T-helper 2 cell (primary cell): ENCODE measurements at places on chromosomes 12 and 14.

- no peak for DNase-seq
Measured at GRCh38 chr14:99816217-99816616, 23.0 kb downstream of the EML1 start.

DNA sequence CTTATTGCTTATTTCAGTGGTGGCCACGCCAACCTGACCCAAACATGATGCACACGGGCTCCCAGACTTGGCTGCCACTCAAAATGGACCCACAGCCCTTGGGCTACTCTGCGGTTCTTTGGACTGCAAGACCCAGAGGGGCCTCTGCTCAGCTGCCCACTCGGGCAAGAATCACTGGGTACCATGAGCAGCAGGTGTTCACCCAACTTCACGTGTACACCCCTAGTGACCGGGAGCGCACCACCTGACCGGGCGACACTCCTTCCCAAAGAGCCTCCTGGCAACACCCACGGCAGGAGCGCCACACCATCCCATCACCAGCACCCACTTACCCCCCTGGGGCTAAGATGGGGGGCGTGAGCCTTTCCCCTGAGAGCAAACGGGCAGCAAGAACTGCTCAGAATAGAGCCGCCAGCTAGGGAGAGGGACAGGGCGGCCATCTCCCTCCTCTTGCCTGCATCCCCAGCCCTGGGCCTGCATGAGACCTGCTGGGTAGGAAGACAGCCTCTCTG lies 32.0 kb downstream of the CCNK start:
- DNase-seq, result no peak

GRCh38 chr14:97058074-97058467 lies 260.9 kb downstream of the VRK1 start:
- no peak for DNase-seq

- no peak for DNase-seq
Measured at GRCh38 chr14:99568567-99569560, 35.1 kb downstream of the CCDC85C start.

DNA sequence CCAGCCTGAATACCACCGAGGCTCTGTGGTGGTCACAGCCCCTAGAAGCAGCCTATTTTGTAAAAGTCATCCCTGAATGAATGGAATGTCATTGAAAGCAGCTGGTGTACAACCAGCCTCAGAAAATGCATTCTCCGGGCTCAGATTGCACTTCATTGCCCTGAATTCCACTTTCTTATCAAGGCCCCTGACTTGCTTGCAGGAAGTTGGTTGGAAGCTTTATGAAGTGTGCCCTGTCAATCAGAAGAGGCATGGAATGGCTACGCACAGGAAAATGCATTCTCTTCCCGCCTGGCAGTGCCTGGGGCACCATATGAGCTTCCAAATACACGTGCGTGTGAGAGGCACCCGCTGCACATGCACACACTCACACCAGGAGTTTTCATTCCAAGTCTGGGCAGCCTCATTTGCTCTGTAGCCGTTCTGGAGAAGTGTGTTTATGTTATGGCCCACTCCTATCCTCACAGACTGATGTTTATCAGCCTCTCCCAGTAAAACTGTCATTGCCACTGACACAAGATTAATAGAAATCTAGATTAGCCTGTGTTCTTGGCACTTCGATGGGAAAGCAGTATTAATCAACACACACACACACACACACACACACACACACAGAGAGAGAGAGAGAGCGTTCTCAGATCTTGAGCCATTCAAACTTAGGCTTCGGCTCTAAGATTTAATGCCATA lies 63.9 kb downstream of the NUAK1 start:
- DNase-seq, result no peak

DNA sequence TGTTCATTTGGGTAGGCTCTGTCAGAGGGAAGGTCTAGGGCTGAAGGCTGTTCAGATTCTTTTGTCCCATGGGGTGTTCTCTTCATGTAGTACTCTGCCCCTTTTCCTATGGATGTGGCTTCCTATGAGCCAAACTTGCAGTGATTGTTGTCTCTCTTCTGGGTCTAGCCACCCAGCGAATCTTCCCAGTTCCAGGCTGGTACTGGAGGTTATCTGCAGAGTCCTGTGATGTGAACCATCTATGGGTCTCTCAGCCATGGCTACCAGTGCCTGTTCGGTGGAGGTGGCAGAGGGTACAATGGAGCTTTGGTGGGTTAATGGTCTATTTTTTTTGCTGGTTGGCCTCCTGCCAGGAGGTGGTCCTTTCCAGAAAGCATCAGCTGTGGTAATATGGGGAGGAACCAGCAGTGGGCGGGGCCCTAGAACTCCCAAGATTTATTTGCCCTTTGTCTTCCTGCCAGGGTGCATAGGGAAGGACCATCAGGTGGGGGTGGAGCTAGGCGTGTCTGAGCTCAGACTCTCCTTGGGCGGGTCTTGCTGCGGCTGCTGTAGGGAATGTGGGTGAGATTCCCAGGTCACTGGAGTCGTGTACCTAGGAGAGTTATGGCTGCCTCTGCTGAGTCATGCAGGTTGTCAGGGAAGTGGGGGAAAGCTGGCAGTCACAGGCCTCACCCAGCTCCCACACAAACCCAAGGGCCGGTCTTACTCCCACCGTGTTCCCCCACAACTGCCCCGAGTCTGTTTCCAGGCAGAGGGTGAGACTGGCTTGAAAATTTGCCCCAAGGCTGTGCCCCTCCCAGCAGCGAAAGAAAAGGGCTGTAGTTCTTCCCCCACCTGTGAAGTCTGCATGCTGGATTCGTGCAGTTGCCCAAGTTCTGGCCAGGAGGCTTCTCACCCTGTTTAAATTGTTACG lies 17.5 kb downstream of the MTRFR start:
- DNase-seq, result no peak

GRCh38 chr14:75547552-75548250 lies 25.4 kb downstream of the BATF start:
- DNase-seq, result no peak

- no peak for DNase-seq
Measured at GRCh38 chr14:78245238-78245637, 75.1 kb downstream of the NRXN3 start.

- DNase-seq, result peak; percentile 4
Measured at GRCh38 chr12:85029456-85029855, 6.6 kb downstream of the TSPAN19 start.

GRCh38 chr12:62732861-62733427 lies 202.0 kb downstream of the PPM1H start:
- DNase-seq, result no peak

DNA sequence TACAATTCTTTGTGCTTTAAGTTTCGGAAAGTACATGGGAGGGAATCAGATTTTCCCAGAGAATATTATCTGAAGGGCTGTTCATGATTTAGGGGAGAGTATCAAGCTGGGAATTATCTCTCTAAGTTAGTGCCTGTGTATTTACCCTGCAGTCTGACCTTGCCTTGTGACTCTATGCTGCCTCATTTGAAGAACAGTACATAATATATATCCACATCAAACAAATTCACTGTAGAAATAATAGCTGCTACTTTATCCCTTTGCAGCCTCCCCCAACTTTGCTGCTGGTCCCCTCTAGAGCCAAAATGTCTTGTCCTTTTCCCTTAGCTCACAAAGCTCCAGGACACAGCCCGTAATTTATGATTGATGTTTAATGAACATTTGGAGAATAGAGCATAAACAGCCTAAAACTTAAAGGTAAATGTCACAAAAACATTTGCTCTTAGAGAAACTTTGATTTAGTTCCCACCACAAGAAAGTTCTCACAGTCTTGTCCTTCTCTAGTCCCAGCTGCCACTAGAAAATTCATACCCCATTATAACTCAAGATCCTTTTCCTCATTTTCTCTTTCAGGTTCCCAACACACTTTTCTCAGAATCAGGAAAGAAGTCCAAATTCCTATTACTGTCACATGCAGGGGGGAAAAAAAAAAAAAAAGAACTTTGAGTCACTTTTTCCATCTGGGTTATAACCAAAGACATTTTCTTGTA lies 1009.6 kb downstream of the FLRT2 start:
- DNase-seq, result no peak

DNA sequence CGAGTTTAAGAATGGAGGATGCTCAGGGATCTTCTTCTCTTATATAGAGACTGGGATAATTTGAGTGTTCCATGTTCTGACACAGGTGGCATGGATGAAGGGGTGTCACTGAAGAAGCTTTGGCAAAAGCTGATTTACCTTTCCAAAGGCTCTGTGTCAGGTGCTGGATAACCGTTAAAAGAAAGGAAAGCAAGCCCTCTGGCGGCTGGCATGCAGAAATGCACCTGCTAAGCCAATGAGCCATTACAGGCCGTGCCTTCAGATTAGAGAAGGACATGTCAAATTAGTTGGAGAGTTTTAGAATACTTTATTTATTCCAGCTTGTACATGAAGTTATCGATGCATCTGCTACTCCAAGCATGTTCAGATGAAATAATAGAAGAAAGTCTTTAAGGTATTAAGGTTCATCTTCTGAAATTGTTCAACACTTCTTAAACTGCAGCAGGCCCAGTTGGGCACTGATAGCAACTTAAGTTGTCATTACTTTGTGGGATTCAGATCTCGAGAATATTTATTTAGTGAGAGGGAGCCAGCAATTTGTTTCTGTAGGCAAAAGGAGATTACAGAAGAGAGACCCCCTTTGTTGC lies 678.2 kb downstream of the NRXN3 start:
- peak; percentile 27 for DNase-seq

DNA sequence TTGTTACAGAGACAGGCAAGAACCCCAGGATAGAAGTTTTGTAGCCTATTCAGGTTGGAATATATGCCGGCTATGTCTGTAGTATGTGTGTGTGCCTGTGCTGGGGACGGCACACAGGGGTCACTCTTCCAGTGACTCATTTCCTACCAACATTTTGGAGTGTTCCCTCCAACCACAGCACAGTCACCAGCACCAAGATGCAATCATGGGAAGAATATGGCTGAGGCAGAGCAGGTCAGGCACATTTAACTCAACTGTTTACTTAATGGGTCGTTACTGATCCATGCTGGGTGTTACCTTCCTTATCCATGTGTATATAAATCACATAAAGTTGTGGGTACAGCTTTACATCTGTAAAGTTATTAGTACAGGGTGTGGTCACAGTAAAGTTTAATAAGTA lies 178.3 kb downstream of the PRKD1 start:
- DNase-seq, result no peak

DNA sequence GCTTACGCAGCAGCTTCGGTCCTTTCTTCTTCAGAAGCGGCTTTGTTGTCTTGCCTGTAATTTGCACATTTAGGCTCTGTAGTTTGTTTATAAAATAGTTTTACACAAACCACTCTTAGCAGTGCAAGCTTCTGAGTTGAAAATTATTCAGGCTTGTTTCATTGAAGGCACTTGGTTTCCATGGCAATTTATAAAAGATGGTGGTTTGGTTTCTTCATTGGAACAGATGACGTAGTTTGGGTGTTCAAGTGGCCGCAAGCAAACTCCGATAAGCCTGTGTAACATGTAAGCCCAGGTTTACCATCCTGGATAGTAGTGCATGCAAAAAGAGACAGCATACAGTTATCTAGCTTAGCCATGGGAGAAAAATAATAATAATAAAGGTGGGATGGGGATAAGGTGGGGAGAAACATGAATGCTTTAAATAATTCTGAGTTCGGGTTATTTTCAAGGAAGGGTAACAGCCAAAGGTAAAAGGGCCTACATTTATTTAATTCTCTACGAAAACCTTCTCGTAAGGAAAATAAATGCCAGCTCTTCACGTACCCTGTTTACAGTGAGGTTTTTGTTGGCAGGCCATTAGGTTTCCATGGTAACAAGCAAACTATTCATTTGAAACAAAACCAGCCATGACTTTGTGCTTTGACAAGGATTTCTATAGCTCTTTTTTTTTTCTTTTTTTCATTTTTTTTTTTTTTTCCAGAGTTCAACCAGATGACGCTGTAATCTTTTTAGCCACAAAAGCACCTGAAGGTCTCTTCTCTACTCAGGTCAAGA lies 189.6 kb upstream of the RPL10L start:
- DNase-seq, result no peak

GRCh38 chr12:120242275-120242799 lies 23.2 kb downstream of the PXN start:
- no peak for DNase-seq

DNA sequence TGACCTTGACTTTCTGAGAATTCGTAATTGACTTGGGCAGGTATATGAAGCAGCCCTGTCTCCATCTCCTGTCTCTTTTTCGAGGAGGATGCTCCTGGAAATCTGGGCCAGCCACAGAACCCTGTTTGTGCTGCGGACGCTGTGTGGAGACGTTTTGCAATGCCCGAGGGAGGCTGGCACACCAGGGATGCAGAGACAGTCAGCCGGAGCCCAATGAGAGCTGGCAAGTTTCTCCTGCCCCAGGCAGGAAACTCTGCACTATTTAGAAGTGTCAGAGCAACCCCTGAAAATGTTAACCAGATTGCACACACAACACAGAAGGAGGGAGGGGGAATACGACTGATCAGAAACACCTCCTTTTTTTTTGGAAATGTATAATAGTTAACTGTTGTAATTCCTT lies 103.2 kb upstream of the DYRK2 start:
- no peak for DNase-seq

GRCh38 chr14:67410313-67410712 lies 1.7 kb downstream of the PLEK2 start:
- no peak for DNase-seq

DNA sequence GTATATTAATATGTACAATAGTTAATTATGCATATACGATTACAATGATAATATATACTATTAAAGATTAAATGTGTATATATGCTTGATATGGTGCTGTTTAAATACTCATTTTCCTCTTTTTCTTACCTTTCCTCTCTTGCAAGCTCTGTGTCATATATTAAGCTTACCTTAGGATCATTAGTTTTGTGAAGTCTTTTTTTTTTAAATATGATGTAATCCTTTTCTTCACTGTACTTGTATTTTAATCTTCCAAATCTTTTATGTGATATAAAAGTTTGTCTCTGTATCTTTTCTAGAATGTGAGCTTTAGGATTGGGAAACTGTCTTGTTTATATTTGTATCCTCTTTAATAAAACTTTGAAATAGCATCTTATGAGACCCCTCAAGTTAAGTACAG lies 88.7 kb downstream of the CCDC91 start:
- DNase-seq, result no peak

DNA sequence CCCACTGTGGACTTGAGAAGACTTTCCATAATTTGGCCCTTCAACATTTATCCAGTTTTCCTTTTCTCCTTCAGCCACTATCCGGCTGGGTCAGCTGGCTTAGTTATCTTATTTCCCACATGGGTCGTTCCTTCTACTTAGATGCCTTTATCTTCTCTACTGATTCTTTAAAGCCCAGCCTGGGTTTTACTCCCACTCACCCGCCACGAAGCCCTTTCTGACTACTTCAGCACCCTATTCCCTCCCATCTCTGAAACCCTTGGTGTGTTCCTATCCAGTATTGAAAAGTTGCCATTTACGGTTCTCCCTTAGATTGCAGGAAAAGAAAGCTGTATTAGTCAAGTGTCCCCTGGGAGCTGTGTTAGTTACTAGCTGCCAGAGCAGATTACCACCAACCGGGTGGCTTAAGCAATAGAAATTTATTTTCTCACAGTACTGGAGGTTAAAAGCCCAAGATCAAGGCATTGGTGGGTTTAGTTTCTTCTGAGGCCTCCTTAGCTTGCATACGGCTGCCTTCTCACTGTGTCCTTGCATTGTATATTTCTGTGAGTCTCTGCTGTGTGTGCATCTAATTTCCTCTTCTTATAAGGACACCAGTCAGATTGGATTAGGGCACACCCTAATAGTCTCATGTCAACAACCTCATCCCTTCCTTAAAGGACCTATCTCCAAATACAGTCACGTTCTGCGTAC lies 105.5 kb downstream of the GPATCH2L start:
- no peak for DNase-seq
